ENCODE measurements at places on chromosomes 12 and 14.

- DNase-seq, result no peak
Observed at GRCh38 chr12:102543494-102544485, 63.4 kb upstream of the IGF1 start.

DNA sequence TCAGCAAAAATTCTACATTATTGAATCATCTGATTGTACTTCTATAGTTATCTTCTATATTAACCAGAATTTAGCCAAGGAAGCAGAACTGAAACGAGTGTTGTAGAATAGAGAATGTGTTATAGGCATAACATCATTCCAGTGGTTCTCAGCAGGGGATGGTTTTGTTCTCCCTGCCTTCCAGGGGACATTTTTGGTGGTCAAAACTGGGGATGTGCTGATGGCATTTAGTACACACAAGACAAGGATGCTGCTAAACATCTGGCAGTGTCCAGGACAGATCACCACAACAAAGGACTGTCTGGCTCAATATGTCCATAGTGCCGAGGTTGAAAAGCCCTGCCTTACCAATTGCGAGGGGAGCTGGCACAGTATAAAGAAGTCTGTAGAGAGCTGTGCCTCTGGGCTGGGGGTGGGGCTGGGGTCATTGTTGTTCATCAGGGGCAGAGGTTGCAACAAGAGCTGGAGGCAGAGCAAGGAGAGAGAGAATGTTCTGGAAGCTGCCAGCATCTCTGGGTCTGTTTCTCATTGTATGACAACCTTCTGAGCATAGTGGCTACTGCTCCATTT, 1472.8 kb downstream of the AACS start:
- DNase-seq, result no peak

GRCh38 chr14:53999061-53999488, 42.5 kb upstream of the BMP4 start:
- no peak for DNase-seq

DNA sequence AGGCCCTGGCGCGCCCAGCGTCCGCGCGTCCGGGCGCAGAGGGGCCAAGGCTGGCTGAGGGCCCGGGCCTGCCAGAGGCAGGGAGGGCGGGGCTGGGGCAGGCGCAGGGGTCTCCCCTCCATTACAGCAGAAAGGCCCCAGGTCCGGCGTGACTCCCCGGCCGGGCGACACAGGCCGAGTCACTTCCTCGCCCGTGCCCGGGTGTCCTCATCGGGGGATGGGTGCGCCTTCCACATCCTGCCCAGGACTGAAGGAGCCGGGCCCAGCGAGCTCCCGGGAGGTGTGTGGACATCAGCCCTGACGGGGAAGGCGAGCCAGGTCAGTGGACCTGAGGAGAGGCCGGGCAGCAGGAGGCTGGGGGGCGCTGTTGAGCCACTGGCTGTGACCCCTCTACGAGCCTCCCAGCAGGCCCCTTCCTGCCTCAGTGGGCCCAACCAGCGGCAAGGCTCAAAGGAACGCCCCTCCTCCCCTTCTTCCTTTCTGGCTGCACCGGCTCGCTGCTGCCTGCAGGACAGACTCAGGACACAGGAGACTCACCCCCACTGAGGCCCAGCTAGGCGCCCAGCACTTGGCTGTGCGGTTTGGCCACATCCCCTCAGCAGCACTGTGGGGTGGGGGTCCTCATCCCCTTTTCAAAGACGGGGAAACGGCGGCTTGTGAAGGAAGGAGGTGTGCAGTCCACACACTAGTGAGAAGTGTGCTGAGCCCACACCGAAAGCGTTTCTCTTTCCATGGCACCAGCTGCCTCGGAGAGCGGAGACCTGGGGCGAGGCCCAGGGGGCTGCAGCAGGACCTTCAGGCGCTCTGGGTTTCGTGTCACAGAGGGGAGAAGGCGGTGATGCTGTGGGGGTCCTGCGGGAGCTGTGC, 606 bp downstream of the TNFAIP2 start:
- DNase-seq, result no peak

DNA sequence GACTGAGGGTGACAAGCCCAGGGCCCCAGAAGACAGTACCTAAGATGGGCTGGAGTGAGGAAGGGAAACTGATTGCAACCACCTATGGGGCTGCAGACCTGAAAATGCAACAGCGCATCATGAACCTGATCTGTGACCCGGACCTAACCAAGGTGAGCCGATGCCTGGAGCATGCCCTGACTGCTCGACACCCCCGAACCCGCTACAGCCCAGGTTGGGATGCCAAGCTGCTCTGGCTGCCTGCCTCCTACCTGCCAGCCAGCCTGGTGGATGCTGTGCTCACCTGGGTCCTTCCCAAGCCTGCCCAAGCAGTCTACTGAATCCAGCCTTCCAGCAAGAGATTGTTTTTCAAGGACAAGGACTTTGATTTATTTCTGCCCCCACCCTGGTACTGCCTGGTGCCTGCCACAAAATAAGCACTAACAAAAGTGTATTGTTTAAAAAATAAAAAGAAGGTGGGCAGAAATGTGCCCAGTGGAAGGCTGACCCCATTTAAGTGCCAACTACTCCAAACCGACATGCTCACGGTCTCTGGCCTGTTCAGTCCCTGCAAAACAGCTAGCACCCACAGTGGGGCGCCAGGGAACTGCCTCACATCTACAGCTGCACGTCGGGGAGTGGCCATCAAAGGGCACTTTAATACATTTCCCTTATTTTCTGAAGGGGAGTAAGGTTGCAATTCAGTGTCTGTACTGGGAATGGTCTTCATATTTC, 4.2 kb downstream of the RDH5 start:
- peak; percentile 55 for DNase-seq

DNA sequence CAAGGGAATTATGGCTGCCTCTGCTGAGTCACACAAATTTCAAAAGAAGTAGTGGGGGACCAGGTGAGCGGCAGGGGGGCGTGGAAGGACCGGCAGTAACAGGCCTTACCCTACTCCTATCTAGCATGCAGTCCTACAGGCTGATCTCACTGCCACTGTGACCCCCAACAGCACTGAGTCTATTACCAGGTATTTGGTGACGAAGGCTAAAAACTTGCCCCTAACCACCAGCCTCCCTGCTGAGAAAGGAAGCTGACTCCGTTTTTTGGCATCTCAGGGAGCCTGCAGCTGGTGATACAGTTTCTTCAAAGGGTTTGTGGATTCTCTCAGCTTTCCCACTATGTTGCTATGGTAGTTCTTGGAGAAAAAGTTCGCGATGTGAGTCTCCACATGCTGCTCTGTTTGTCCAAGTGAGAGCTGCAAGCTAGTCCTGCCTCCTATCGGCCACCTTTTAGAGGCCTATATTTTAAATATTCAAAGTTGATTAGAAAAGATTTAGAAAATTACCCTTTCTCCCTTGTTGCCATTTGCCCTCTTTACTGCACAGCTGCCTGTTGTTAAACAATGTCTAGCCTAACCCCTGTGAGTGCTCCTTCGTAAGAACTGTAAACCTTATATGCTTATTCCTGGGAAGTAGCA, 57.1 kb upstream of the SLCO1B1 start:
- no peak for DNase-seq

- peak; percentile 79 for DNase-seq
Observed at GRCh38 chr12:104215638-104216297, at the start of gene TXNRD1. TXNRD1 (plus strand) TSS chr12:104215779; CDS start chr12:104215803, 24 bp downstream.

- DNase-seq, result no peak
Observed at GRCh38 chr12:68790081-68790951, 17.7 kb upstream of the MDM2 start.

DNA sequence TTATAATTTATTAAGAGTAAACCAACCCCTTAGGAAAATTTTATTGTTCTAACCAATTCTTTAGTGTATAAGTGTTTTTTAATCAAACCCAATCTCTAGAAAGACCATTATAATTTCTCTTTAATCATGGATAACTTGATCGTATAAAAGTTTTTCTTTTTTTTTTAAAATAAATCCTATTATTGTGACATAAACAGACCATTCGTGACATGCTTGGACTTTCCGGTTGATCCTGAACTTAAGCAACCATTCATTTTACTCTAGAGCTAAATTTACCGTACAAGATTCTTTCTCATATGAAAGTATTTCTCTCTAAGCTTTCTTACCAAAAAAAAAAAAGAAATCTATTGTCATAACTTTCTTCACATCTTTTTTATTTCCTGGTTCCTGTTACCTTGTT, 32.6 kb upstream of the SLC38A4 start:
- no peak for DNase-seq

- no peak for DNase-seq
Observed at GRCh38 chr14:94751956-94752355, 18.0 kb downstream of the GSC start.

GRCh38 chr12:52155048-52155868, 36.6 kb downstream of the KRT80 start:
- DNase-seq, result peak; percentile 49

GRCh38 chr12:43277651-43278540, 274.1 kb downstream of the ADAMTS20 start:
- no peak for DNase-seq
